ENCODE measurements at places on chromosomes 5 and 9.

- no peak for DNase-seq
Measured at GRCh38 chr5:180803181-180804128, 849 bp upstream of the MGAT1 start.

GRCh38 chr5:105940181-105940580, 1730.6 kb downstream of the EFNA5 start:
- no peak for DNase-seq

DNA sequence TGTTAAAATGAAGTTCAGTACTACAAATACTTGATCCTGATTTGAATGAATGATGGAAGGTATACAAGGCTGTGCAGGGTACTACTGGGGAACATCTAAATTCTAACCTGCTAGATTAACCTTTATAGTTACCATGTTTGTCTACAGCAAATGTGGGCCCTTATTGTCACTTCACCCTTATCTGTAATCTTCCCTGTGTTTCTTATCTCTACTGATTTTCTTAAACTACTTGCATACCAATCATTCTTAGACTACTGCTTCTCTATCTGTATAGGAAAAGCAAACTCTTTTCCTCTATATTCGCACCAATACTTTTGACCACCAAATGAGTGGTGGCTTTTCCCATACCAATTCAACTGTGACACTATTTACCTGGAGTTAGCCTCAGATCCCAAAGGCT, 210.7 kb downstream of the HINT1 start:
- no peak for DNase-seq

DNA sequence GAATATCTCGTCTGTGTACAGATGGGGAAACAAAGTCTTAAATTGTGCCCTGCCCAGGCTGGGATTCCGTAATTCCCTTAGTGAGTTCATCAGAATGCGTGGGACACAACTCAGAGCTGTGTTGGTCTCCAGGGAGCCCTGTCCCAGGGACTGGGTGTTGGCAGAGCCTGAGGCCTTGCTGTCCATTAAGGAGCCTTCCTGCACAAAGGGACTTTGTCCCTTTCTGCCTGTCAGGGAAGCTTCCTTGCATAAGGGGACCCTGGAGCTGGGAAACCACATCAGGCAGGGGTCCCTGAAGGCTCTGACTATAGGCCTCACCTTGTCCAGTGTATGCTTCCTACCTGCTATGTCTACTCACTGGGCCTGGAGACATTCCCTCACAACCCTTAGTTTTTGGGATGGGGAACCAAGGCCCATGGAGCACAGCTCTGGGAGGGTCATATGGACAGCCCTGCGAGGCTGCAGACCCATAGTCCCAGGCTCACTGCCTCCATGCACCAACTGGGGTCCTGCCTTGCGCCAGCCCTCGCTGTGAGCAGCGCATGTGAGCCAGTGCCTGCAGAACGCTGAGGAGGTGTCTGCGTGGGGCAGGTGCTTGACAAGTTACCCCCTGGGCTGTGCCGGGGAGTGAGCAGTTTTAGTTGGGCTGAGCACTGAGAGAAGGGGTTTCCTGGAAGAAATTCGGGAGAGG, 1.6 kb downstream of the CARD19 start:
- no peak for DNase-seq

- no peak for DNase-seq
Measured at GRCh38 chr5:125874717-125875116, 548.5 kb upstream of the GRAMD2B start.

- DNase-seq, result no peak
Measured at GRCh38 chr9:137236936-137237421, 4.1 kb upstream of the TUBB4B start.

GRCh38 chr9:38130724-38131123, 61.7 kb upstream of the SHB start:
- DNase-seq, result no peak

- no peak for DNase-seq
Measured at GRCh38 chr5:152549709-152550108, 144.6 kb upstream of the NMUR2 start.

- no peak for DNase-seq
Measured at GRCh38 chr5:2779459-2779858, 28.0 kb upstream of the IRX2 start.

- DNase-seq, result peak; percentile 41
Measured at GRCh38 chr9:87285183-87285850, 212.3 kb upstream of the DAPK1 start.

DNA sequence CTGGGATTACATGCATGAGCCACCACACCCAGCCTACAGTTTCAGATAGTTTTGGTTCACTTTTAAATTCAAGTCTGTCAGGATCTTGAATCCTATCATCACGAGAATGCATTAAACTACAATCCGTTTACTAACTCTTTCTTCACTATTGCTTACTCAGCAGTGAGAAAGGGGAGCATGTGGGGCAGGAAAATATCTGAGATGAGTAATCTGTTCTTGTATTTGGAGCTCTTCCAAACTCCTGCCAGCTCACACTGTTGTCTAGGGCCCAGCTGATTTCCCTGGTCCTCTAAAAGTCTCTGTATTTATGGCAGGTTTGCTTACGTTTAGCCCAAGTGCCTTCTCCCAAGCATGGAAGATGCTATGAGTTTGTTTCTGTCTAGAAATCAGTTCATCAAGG, 152.2 kb downstream of the FGF18 start:
- peak; percentile 66 for DNase-seq

DNA sequence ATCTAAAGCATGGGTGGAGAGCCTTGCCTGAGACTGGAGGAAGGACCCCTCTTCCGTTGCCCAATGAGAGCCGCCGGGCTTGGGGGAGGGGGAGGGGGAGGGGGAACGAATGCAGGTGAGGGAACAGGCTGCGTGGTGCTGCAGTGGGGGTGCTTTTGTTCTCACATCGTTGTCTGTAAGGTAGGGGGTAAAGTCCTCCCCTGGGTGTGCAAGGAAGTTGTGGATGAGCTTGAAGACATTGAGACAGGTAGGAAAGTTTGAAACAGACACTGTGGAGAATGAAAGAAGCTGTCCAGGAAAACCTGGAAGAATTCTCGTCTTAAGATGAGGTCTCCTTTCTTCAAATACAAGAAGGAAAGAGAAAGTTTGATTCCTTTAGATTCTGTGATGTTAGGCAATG, 94.1 kb upstream of the LIFR start:
- DNase-seq, result no peak

DNA sequence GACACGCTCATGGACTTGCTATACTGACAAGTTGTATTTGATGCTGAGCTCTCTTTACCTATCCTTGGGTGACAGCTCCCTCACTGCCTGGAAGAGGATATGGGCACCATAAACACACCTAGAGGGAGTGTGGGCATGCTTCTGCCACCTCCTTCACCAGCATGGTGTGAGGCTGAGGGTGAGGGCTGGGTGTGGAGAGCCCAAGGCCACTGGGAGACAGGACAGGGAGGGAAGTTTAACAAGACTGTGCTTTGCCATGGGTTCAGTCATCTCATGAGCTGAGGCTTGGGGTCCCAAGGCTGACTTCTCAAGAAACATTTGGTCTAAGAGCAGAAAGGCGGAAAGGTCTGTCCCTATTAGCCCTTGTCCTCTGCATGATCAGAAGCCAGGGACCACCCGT, 93.6 kb upstream of the ANKRD55 start:
- DNase-seq, result no peak
